ENCODE measurements at places on chromosomes 13 and 19. TPM values are rescaled to one million over a fixed set of nuclear protein-coding genes. Genes with fewer than 3 reads are reported as not detected.

Gene SIGLECL1
- not detected for total RNA-seq

Gene STARD13
- total RNA-seq = 46.4 TPM

Gene CBARP
- 0.81 TPM for total RNA-seq

Gene LMO7
- total RNA-seq = 119 TPM

Gene C13orf42
- total RNA-seq = not detected

Gene NCR1
- total RNA-seq = not detected

Measured in bladder microvascular endothelial cell (primary cell).